ENCODE measurements at places on chromosomes 6 and 20.

DNA sequence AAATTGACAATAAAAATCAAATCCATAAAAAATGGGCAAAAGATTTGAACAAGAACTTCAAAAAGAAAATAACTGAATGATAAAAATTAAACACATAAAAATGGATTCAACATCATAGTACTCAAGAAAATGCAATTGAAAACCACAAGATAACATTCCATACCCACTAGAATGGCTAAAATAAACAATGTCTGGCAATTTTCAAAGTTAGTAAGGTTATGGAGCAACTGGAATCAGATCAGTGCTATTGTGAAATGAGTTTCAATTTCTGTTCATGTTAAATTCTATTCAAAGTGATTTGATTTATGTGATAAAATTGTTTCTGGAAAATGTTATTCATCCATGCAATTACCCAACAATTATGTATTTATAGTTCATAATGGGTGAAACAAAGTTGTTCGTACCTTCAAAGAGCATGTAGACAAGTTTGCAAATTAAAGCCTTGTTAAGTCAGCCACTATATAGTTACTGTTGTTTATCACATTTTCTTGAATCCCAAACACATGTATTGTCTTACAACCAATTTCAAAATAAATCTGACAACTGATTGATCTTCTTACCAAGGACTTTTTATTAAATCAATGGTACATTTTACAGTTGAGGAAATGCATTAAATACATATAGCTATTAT is 151.5 kb upstream of the CENPW start:
- no peak for DNase-seq

DNA sequence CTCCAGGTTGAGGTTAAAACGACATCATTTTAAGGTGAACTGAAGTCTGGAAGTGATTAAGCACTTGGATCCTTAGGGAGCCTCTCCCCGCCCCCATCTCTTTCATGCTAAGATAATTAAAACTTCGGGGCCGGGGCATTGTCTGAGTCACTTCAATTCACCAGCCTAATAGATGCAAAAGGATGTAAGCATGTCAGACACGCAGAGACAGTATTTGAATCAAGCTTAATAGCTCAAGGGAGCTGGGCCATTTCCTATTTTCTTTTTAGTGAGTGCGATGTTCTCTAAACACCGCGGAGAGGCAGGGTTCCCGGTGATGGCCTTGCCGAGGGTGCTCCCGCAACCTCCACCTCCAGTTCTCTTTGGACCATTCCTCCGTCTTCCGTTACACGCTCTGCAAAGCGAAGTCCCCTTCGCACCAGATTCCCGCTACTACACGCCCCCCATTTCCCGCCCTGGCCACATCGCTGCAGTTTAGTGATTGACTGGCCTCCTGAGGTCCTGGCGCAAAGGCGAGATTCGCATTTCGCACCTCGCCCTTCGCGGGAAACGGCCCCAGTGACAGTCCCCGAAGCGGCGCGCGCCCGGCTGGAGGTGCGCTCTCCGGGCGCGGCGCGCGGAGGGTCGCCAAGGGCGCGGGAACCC is 516 bp upstream of the IRF4 start:
- no peak for DNase-seq

DNA sequence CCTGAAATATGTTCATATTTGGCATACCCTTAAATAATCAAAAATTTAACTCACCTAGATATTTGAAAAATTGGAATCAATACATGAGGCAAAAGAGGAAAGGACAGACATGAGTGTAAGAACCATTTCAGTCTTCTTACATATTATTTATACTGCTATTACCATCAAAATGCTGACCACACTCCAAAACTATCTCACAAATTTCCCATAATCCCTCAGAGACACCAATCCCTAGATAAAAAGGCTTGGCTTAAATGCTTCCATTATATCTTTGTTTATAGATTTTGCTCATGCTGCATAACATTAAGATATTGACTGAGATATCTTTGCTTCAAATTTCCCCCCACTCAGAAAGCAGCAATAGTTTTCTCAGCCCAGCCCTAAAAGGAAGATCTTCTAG is 11.7 kb upstream of the NT5DC1 start:
- no peak for DNase-seq

DNA sequence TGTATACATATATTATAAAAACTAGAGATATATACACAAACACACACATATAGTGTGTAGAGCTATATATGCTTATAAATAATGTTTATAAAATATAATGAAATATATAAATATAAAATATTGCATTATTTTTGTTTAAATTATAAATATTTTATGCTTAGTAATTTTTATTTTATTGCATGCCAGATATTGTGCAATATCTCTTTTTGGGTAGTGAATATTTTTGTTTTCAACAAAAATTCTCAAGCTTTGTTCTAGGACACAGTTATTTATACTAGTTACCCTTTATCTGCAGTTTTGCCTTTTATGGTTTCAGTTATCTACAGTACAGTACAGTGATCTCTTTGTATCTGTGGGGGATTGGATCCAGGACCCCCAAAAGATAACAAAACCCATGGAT is 52.2 kb downstream of the PFDN4 start:
- no peak for DNase-seq

DNA sequence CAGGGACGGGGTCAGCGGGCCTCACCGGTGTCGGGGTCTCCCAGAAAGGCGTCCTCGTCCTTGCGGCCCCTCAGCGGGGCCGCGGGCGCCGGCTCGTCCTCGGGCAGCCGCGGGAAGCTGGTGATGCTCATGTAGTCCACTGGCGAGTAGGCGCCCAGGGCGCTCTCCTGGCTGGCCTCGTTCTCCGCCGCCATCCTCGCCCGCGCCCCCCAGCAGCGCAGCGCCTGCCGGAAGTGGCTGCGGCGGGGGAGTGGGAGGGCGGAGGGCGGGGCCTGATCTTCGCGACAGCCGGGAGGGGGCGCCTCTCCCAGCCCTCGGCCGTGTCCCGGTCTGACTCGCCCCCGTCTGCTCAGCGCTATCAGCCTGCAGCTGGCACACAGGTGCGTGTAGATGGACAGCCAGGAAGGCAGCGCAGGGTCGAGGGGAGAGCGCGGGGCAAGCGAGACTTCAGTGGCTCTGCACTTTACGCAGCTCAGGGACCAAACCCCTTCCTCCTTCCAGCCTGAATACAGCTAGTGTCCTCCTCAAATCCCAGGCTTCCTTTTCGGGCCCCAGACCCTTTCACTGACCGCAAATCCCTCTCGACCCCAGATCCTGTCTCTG is at the start of gene GGT7:
GGT7 (minus strand) TSS at position 235 of the 603 bp plus-strand sequence; CDS start at position 194, 41 bp downstream.
- DNase-seq, result peak; percentile 71

GRCh38 chr6:154715446-154715845 is 17.8 kb upstream of the SCAF8 start:
- DNase-seq, result no peak

DNA sequence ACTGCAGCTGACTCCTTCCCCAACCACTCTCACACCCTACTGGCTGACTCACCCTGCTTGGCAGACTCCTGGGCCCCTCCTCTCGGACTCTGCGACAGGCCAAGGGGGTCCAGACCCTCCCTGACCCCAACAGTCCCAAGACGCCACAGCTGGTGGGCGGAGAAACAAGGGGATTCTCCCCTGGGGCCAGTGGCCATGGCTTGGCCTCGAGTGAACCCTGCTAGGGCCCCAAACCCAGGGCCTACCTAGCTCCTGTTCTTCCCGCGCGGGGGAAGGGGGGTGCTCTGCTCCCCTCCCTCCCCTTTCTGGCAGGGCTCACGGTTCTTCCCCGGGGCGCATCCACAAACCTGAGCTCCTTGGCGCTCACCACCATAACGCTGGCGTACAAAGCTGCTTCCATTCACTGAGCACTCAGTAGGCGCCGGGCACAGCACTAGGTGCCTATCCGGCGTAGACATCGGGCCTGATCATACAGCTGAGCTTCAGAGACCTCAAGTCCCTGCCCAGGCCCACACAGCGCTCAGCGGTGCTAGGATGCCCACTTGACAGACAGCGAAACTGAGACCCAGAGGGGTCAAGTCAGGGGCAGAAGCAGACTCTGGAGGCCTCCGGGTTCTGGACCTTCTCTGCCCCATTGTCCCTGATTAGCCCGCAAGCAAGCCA is 597 bp downstream of the ADA start:
- DNase-seq, result no peak

GRCh38 chr6:35174088-35174434 is 32.9 kb upstream of the TCP11 start:
- DNase-seq, result no peak

DNA sequence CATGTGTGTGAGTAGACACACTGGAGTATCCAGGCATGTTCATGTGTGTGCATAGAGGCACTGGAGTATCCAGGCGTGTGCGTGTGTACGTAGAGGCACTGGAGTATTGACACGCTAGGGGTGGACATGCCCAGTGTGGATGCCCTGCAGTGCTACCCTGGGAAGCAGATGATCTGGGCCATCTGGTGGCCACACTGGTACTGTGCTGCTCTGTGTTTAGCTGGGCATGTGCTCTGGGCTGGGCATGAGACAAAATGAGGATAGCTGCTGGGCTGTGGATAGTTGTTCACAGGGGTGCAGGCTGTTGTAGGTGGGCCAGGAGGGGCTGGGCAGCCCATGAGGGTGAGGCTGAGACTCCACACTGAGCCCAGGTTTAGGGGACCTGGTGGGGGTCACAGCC is 24.0 kb upstream of the NPBWR2 start:
- DNase-seq, result no peak

- no peak for DNase-seq
These were observed 79.3 kb downstream of the SLC22A3 start for GRCh38 chr6:160427312-160428068.

DNA sequence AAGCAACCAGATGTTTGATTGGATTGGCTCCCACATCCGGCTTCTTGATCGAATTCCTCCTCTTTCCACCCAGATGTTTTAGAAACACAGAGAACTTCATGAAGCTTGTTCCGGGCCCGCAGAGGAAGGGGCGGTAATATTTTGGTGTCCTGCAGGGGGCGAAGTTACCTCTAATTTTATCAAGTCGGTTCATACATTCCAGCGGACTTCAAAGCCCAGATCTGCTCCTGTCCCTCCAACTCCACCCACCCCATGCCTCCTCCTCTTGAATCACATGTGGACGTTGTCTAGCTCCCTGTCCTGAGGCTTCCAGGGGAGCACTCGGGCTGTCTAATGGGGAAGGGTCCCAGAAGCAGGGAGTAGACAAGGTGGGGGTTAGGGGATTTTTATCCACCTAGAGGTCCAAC is 2.9 kb upstream of the BMP6 start:
- DNase-seq, result no peak

GRCh38 chr6:111773501-111774345 is 99.5 kb downstream of the FYN start:
- DNase-seq, result no peak

- DNase-seq, result no peak
These were observed 25.8 kb upstream of the KCNK5 start for GRCh38 chr6:39254999-39255535.

- DNase-seq, result peak; percentile 42
These were observed 6.9 kb upstream of the HELZ2 start for GRCh38 chr20:63580796-63581461.

GRCh38 chr6:136191606-136192312 is 58.4 kb downstream of the MTFR2 start:
- DNase-seq, result no peak

DNA sequence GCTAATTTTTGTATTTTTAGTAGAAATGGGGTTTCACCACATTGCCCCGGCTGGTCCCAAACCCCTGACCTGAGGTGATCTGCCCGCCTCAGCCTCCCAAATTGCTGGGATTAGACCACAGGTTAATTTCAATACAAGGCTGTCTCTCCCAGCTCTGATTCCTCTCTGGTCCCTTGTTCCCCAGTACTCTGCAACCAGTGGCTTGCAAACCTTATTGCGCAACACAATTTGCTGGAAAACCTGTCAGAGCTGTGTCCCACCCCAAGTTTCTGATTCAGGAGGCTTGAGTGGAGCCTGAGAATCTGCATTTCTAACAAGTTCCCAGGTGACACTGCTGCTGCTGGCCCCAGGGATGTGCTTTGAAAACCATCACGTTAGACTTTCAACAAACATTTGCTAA is 96.2 kb upstream of the SRSF6 start:
- no peak for DNase-seq

DNA sequence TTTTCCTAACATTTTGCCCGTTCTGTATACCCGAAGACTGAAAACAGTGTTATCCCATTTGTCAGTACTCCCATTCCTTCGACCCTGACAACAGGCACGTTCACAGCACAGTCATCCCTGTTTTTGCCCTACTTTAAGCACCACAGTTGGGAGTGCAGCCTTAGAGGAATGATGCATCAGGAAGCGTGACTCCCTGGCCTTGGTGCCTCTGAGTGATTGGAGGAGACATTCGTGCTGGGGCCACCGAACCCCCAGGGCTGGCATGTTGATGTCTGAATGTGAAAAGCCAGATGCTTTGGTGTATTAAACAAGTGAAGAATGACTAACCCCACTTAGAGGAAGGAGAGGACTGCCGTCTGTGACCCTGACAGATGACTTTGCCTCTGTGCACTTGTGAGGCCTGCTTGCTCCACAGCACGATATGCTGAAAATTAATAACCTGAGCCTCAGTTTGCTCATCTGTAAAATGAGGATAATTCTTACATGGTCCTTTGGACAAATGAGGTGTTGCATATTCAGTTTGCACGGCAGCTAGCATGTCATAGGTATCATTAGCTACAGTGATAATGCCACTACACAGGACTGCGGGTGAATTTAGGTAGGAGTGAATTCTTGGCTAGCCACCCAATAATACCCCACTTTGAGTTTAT is 36.0 kb downstream of the STK35 start:
- DNase-seq, result no peak

- no peak for DNase-seq
These were observed 42.3 kb upstream of the LAMA4 start for GRCh38 chr6:112296694-112297093.

DNA sequence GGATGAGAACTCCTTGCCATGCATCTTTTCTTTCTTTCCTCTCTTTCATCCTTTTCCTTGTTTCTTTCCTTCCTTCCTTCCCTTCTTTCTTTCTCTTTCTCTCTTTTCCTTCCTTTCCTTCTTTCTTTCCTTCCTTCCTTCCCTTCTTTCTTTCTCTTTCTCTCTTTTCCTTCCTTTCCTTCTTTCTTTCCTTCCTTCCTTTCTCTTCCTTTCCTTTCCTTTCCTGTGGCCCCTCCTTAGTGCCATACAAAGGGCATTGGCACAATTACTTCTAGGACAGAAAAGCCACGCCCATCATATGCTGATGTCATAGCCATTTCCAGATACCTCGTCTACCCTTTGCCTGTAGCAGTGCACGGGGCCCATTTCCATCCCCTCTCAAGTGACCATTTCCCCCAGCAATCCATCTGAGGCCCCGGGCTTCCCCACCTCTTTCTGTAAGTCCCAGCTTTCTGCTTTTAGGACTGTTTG is 2.2 kb upstream of the CENPB start:
- no peak for DNase-seq

DNA sequence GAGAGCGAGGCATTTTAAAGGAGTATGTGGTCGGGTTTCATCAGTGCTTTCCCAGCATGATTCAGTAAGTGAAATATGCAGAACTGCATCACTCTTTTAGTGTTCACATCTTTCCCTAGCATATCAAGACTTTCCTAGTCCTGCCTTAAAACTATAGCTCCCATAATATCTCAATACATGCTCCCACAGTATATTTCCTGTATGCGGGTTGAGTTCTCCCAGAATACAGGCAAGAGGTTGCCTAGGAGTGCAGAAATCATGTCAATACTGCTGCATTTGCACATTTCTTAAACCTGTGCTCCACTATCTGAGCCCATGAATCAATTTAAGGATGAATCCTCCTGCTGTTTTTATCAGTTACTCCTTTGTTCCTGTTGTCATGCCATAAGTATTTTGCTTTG is 386.6 kb upstream of the SLC35B3 start:
- DNase-seq, result no peak

- DNase-seq, result peak; percentile 45
These were observed 22.7 kb upstream of the RNF24 start for GRCh38 chr20:4038047-4038459.
